ENCODE measurements at places on chromosomes 1 and 21.

DNA sequence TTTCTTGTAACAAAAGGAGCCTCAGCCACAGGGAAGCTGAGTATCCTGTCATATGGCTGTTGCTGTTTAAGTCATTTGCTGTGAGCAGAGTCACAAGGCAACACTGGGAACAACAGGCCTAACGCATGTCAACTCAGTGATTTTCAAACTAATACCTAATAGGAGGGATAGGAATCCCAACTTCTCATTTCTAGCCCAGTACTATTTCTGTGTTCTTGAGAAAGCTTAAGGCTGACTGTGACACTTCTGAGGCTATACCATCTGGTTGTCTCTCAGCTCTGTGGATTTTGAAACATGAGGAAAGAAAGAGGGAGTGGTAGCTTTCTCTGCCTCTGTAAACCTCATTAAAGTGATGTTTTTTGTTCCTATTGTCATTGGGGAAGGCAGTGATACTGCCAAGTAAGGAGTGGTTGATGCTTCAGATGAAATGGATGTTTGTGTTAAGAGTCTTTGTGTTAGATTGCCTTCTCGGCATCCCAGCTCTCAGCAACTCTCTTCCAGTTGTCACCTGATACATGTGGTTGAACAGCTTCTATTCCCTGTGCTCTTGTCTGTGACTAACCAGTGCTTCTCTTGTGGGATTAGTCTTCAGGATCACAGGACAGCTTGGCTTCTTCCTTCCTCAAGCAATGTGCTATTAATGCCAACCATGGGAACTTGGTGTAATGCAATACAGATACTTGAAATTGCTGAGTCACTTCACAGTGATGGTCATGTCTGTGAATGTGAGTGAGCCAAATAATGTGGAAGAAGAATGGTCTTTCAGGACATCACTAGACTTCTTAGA is 166.8 kb upstream of the IVNS1ABP start:
- no peak for DNase-seq

- DNase-seq: no peak
Measured at GRCh38 chr21:32807717-32808380, 36.3 kb upstream of the PAXBP1 start.

- no peak for DNase-seq
Measured at GRCh38 chr1:30798389-30799232, 41.0 kb upstream of the LAPTM5 start.

- DNase-seq: no peak
Measured at GRCh38 chr1:84573481-84573966, 716 bp downstream of the CTBS start.

GRCh38 chr1:234246638-234247116 is 126.6 kb upstream of the COA6 start:
- no peak for DNase-seq

DNA sequence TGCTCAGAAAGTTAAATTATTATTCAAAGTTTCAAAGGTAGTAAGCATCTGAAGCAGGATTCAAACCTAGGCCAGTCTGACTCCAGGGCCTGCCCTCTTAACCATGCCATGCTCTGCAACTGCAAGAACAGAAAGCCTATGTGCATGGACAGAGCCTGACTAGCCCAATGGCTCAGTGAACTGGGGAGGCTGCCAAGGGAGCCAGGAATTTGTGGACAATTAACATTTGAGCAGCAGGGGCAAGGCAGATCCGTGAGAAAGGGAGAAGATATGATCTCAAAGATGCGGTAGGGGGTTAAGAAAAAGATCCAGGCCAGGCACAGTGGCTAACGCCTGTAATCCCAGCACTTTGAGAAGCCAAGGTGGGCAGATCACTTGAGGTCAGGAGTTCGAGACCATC is 6.5 kb upstream of the ATP1A4 start:
- no peak for DNase-seq

DNA sequence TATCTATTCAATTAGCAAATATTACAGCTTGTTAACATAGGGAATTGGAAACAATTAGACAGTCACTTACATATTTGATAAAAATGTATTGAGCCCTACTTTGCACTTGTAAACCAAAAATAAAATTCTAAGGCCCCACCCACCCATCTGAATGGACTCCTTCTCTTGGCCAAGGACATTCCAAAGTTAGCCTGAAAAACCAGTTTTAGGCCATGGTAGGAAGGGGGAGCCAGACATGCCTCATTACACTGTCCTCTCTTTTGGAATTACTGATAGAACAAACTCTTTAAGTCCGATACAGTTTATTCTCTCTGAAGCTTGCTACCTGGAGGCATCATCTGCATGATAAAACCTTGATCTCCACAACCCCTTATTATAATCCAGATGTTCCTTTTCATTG is 28.0 kb upstream of the TSPAN2 start:
- DNase-seq: no peak

- no peak for DNase-seq
Measured at GRCh38 chr21:36193200-36193599, 36.6 kb downstream of the DOP1B start.

GRCh38 chr1:20035114-20035513 is 34.9 kb upstream of the PLA2G5 start:
- no peak for DNase-seq

GRCh38 chr1:216627252-216627651 is 96.0 kb downstream of the ESRRG start:
- no peak for DNase-seq

GRCh38 chr1:43381612-43382011 is 8.0 kb downstream of the MED8 start:
- DNase-seq: no peak

All from NCI-H1694 treated with DMSO at 0.1 percent for 48 hours (cell line).